ENCODE measurements at places on chromosomes 11 and 22. TPM values are rescaled to one million over a fixed set of nuclear protein-coding genes. Genes with fewer than 3 reads are reported as not detected.

OR8B3 gene
- total RNA-seq, result not detected

OR8G5 gene
- total RNA-seq, result not detected

OR52K1 gene
- total RNA-seq, result not detected

PATE2 gene
- total RNA-seq, result not detected

ZDHHC24 gene
- 11.6 TPM for total RNA-seq

ZP1 gene
- total RNA-seq, result under 0.01 TPM

TCN1 gene
- total RNA-seq, result not detected

OR51A7 gene
- total RNA-seq, result not detected

ART5 gene
- total RNA-seq, result 0.77 TPM

TRIM48 gene
- total RNA-seq, result not detected

CHRM1 gene
- total RNA-seq, result not detected

TMPRSS4 gene
- total RNA-seq, result not detected

GPHA2 gene
- not detected for total RNA-seq

VWCE gene
- total RNA-seq, result 1.7 TPM

EIF4G2 gene
- 599 TPM for total RNA-seq

SYCE3 gene
- total RNA-seq, result not detected

FOLR2 gene
- total RNA-seq, result not detected

CDKN1C gene
- 31.5 TPM for total RNA-seq

MEI1 gene
- total RNA-seq, result 0.33 TPM

PANX2 gene
- total RNA-seq, result 0.17 TPM

SLC35F2 gene
- total RNA-seq, result 9.8 TPM

CSF2RB gene
- total RNA-seq, result not detected

All from fibroblast of lung (primary cell).